ENCODE measurements at places on chromosomes 13 and 19.
A peak's percentile ranks its signal among the peaks of the same experiment; 100 is the strongest.

DNA sequence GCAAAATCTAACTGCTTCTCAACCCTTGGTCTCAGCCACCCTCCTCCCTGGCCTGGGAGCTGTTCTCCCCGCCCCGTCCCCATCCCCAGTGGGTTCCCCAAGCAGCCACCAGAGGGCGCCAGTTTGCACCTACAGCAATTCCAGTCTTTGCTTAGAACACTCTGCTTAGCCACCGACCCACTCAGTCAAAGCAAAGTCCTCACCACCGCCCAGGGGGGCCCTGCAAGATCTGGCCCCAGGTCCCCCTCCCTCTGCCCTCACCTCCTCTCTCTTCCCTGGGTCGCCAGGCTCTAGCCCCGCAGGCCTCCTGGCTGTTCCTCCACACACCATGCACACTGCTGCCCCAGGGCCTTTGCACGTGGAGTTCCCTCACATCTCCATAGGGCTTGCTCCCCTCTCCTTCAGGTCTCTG, 12.4 kb downstream of the TMEM143 start:
- peak; percentile 87 for DNase-seq

DNA sequence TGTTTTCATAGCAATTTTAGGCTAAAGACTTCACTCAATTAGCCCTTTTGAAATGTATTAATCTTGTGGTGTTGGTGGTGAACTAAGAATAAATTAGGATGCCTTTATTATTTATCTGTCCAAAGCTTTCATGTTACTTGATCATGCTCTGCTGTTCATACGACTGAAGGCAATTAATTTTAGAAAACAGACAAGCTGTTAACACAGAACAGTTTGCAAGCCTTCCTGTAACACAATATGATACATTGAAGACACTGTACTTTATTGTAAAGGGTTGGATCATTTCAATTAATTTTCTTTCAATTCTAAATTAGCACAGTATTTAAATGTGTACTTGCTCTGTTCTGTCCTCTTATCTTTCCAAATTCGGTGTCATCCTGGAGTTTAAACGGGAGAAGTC, 794.3 kb upstream of the MIR17HG start:
- DNase-seq = no peak

GRCh38 chr13:33745370-33746324, 72.3 kb upstream of the RFC3 start:
- no peak for DNase-seq

- no peak for DNase-seq
These were observed 79.9 kb downstream of the STK24 start for GRCh38 chr13:98496966-98497365.

GRCh38 chr19:32138416-32138815, 207.0 kb upstream of the ZNF507 start:
- no peak for DNase-seq

DNA sequence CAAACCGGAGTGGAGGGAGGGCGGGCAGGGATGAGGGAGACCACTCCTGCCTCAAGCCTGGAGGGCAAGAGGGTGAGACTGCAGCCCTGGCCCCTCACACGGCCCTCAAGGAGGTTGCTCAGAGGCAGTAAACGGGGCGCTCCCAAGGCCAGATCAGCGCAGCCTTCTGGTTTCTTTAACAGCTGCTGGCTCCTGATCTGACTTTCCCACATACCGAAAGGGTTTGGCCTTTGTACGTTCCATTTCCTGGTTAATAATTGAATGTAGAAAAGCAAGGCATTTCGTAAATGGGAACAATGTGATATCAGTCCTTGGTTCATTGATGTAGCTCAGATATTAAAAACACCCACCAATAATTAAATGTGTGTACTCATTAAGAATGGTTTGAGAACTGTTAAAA, 71.5 kb downstream of the GGACT start:
- DNase-seq = no peak

- no peak for DNase-seq
These were observed 2.8 kb downstream of the MIR17HG start for GRCh38 chr13:91349992-91350911.

DNA sequence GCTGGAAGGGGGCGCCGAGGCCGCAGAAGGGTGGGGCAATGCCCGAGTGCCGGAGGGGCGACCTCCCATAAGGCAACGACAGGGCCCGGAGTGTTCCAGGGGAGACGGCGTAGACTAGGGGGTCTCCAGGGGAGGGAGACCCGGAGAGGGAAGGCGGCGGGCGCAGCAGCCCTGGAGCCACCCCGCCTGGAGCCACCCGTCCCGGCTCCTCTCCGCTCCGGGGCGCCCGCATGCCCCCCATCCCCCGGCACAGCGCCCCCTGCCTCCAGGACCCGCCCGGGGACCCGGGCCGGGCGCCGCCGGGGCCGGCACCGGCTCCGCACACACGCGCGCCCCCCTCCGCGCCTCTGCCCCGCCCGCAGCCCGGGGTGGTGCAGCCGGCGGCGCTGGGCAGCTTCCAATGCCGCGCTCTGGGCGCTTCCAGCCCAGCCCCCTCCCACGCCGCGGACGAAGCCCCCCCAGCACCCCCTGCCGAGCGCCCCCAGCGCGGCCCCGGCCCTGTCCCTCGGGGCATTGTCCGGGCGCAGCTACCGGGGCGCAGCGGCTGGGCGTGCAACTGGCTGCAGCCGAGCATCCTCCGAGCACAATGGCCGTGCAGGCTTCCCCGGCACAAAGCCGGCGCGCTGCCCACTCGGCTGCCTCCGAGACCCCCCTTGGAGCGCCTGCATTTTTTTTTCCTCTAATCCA, 519 bp downstream of the PTPRS start:
- no peak for DNase-seq

Data from adrenal gland (tissue), 19 donors.